A172 (cell line): ENCODE measurements at places on chromosomes 12 and 14. TPM values are rescaled to one million over a fixed set of nuclear protein-coding genes. Genes with fewer than 3 reads are reported as not detected.

Gene IL31
- total RNA-seq = not detected in 2 replicates

Gene TSPAN9
- 7.0 and 10.3 TPM in 2 replicates for total RNA-seq

Gene TNFAIP2
- 207 and 346 TPM in 2 replicates for total RNA-seq

DNA sequence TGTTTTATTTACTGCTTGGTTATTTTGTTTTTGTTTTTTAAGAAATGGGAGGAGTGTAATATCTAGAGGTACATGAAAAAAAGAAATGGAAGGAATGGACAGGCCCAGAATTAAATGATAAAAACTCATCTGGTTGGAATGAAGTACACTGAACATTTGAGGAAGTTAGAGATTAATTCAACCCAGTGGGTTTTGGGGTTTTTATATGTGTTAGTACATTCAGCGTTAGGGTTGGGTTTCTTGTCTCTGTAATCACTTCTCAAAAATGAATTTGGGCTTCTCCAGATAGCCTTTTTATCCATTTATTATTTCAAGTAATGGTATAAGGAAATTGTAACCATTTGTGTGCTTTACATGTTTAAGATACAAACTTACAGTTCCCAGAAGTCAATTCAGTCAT, 19.5 kb upstream of the NUP107 start:
- DNase-seq = no peak

DNA sequence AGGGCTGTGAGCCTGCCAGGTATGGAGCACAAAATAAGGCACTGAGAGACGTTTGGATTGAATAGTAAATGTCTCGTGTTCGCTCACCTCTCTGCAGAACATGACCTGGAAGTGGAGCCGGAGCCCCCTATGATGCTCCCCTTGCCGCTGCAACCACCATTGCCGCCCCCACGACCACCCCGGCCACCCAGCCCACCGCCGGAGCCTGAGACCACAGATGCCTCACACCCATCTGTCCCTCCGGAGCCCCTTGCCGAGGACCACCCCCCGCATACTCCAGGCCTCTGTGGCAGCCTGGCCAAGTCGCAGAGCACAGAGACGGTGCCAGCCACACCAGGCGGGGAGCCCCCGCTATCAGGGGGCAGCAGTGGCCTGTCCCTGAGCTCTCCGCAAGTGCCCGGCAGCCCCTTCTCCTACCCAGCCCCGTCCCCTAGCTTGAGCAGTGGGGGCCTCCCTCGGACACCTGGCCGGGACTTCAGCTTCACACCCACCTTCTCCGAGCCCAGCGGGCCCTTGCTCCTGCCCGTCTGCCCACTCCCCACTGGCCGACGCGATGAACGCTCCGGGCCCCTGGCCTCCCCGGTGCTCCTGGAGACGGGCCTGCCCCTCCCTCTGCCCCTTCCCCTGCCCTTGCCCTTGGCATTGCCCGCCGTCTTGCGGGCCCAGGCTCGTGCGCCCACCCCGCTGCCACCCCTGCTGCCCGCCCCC, 18.7 kb downstream of the SETD1B start:
- no peak for DNase-seq
